A549 (cell line): ENCODE measurements at places on chromosomes 4 and X.

- no peak for DNase-seq
Observed at GRCh38 chrX:112011376-112011775, 71.2 kb downstream of the TRPC5 start.

DNA sequence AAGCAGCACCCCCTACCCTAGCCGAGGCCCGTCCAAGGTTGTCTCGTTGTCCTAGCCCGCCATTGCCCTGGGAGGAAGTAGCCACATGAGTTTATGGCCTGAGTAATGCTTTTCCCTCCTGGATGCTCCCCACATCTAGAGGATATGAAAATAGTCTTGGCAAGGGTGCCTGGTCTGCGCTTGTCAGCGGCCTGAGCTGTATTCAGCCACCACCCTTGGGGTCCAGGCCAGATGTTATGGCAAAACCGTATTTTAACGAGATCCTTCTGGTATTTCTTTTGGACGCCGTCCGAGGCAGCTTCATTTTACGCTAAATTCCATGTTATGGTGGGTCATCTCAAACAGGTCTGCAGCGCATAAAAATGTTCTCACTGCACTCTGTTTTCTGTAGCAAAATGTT lies 89.3 kb downstream of the GPR143 start:
- no peak for DNase-seq

- no peak for DNase-seq
Observed at GRCh38 chrX:79408623-79409322, 41.6 kb upstream of the ITM2A start.

- DNase-seq = no peak
Observed at GRCh38 chrX:124256216-124256615, 76.2 kb upstream of the TEX13D start.

DNA sequence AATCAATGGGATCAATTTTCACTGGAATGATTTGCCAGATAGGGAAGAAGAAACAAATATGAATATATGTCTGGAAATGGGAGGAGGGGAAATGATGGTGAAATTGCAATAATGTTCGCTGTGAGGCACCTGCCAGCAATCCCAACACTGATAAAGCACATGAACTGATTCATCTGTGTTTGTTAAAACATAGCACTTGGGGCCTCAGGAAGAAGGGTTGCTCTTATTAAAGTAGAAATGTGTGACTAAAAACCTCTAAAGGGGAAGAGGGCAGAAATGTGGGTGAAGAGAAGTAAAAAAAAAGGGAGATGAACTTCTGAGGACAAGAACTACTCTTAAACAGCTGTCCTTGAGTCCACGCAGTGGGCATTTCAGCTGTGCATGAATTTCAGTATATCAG lies 101.4 kb downstream of the C4orf51 start:
- DNase-seq = no peak

GRCh38 chr4:21102667-21103066 lies 402.4 kb downstream of the PACRGL start:
- DNase-seq = no peak

- DNase-seq = no peak
Observed at GRCh38 chr4:7780751-7781348, 158.8 kb downstream of the AFAP1 start.

DNA sequence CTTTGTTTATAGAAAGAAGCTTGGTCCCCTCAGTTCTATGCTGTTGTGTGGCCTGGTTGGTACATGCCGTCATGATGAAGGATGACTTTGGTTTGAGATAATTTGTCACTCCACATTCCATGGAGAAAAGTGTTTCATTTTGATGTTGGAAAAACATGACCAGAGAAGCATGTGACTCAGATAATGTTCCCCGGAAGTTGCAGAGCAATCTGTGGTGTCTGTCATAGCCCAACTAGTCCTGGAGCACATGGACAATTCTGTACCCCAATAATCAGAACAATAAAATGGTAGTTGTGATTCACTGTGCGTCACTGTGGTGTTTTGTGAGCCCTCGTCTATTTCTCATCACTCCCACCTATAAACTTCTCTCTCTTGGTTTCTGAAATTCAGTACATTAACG lies 85.1 kb downstream of the PDK3 start:
- DNase-seq = no peak

- DNase-seq = peak; percentile 55
Observed at GRCh38 chrX:73214426-73215094, at the start of gene NAP1L2. TSS of gene NAP1L2 (minus strand) at chrX:73214851. CDS start at chrX:73214492, 359 bp downstream.

DNA sequence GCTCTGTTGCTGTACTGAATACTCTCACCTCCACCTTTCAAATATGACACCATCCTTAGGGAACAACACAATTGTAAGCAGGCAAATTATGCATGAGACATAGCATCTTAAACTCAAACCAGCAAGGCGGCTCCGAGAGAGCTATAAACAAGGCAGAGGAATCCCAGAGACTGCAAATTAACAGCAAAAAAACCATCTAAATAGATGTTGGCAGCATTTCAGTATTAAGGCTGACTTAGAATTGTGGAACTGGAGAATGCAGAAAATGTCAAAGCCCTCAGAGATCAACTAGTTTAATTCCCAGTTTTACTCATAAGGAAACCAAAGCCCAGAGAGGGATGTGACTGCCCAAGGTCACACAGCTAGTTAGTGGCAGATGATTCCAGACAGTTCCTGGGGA lies 37.2 kb upstream of the SPANXC start:
- no peak for DNase-seq

DNA sequence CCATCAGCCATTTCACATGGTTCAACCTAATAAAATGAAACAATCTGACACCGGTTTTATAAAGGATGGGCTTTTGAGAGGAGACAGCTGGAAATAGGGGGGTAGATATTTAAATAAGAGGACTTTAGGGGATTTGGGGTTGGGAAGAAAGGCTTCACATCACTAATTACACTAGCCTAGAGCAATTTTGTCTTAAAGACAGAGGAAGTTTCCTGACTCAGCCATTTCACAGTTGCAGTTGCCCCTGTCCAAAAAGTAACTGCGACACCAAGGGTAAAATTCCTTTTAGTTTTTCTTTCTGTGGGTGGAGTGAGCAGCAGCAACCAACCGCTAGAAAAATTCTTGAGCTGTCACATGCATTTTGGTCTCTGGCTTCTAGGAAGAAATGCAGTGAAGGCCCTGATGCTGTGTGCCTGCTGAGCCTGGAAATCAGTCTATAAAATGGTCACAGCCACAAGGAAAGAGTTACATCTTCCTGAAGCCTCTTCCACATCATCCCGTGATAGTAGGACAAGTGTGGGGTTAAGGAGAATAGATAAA lies 233.6 kb downstream of the ZNF674 start:
- no peak for DNase-seq

DNA sequence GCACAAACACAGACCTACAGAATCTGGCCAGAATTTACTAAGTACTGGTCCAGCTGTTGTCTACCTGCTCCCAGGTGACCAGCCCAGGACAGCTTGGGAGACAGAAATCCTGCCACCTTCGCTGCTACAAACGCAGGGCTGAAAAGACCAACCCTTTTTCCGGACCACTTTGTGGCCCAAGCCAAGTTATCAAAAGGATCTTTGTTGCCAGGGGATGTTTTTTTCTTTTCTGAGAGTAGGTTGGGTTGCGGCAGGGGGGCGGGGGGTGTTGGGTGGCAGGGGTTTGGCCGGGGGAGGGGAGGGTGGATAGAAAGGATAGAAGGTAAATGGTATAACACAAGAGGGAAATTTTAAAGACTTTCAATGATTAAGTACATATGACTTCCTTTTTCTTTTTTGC lies 63.4 kb downstream of the STOX2 start:
- DNase-seq = no peak

DNA sequence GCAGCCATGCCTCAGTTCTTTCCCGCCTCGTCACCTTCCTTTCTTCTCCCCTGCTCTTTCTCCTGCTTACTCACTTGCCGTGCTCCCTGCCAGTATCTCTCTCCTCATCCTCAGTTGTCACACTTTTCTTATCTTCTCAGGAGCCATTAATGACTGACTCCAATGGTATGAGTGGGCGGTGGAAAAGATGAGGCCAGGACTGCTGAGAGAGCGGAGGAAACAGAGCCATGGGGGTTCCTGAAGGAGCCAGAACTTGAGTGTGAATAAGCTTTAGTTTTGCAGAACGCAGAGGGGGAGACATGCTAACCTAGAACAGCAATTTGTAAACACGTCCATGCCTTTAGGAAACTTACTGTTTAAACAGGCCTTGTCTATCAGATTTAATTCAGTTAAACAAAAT lies 126.5 kb downstream of the CHIC2 start:
- DNase-seq = no peak

GRCh38 chr4:114137984-114138383 lies 158.5 kb upstream of the ARSJ start:
- DNase-seq = no peak

DNA sequence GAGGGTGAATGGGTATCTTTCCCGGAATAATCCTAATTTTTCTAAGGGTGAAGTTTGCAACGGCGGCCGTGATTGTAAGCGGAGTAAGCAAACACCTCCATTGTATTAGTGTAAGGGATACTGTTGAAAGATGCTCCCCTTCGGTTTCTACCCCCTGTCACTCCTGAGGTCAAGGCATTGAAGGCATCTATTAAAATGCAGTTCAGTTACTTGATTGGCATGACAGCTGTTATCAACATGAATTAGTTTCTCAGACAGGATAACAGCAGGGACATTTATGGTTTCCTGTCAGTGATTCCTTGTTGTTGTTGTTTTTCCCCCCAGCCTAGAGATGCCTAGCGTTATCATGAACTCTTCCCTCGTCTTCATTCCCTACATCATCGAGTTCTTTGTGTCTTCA lies 552 bp downstream of the SLC25A14 start:
- no peak for DNase-seq

GRCh38 chr4:170716868-170717267 lies 627.1 kb upstream of the AADAT start:
- DNase-seq = no peak

- no peak for DNase-seq
Observed at GRCh38 chrX:69961365-69962072, 88.2 kb downstream of the AWAT2 start.
